ENCODE measurements at places on chromosomes 2 and 18. TPM values are rescaled to one million over a fixed set of nuclear protein-coding genes. Genes with fewer than 3 reads are reported as not detected.

DNA sequence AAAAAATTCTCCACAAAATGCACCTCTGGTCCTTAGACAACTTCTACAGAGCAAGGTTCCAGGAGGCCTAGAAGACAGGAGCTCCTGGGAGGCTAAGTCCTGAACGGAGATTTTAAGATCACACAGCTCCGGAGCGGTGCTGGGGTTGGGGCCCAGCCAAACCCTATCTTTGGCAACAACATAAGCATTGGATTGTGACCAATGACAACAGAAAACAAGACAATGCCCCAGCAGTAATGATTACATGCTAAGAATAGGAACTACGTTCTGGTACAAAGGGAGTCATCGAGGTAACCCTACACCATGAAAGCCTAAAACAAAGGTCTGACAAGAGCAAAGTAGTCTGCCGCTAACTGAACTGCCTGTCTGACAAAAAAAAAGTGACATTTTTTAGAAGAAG lies 171.2 kb downstream of the CMPK2 start:
- DNase-seq: no peak

DNA sequence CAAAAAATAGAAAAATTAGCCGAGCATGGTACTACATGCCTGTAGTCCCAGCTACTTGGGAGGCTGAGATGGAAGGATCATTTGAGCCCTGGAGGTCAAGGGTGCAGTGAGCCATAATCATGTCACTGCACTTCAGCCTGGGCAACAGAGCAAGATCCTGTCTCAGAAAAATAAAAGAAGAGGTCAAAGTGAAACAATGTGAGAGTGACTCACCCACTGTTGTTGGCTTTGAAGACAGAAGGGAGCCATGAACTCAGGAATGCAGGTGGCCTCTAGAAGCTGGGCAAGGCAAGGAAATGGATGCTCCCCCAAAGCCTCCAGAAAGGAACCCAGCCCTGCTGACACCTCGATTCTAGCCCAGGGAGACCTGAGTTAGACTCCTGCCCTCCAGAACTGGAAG lies 3.7 kb upstream of the TMEM214 start:
- DNase-seq: no peak

DNA sequence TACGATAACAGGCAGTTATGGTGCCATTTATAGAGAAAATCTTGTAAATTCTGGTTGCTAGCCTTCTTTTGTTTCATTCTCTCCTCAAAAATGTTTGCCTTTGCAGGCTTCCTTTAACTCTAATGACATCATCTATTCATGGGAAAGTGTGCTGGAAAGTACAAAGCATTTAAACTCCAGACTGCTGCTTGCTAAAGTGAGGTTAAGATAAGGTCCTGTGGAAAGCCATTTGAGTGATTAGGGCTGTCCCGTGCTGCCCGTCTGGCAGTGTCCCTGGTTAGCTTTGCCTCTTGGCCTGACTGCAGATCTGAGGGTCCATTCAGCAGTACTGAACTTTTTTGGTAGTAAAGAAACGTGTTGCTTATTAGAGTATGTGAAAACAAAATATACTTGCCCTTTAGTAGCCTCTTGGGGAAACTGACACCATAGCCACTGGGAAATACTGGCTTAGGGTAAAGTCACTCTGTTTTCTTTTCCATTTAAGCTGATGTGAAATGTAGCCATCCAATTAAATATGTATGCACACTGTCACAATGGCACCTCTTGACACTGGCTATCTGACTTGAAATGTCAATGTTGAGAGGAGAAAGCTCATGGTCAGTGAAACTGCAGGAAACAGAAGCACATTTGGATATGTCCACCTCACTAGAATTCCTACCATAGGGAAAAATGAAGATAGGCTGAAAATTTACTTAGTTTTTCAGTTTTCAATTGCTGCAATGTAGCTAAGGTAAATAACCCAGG lies 321.5 kb downstream of the SLC8A1 start:
- no peak for DNase-seq

DNA sequence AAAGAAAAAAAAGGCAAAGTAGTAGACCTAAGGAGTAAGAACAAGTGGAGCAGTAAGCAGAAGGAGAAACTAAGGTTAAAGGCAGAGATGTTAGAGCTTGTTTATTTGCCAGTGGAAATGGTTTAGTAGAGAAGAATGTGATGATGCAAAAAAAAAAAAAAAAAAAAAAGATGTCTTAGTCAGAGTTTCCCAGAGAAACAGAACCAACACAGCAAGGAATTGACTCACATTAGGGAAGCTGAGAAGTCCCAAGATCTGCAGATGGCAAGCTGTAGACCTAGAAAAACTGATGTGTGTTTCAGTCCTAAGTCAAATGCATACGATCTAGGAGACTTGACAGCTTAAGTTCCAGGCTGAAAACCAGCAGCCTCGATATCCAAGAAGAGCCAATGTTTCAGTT lies 1548.8 kb upstream of the LRRTM1 start:
- no peak for DNase-seq

DNA sequence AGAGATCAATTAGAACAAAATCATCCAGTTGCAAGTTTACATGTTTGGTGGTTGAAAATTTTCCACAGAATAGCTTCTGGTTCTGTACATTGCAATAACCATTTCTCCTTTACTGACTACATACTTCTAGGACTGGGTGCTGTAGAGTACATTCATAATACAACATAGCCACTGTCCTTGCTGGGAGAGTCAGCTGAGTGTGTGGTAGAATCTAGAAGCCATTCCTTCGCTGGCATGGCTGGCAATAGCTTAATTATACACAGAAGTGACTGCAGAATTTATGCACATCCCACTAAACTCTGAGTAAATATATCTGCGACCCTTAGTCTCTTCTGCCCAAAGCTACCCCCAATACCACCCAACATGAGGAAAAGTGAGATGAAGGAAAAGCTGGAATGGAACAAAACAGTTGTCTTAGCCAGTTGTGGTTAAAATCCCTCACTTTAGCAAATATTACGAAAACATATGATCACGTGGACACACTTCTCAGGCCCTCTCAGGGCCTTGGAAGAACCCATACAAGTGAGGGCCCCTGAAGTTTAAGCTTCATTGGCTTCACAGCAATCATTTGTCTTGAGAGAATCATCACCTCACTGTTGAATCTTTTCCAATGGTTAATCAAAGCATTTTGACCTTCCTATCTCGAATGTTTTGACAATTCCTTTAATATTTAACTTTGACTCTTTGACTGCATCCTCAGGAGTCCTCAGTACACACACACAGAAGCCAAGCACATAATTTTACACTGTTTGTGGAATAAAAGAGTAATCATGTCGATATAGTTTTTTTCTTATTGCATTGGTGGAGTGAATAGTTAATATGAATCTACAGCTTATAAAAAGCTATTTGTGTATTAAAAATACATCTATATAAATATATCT lies 225.1 kb downstream of the ZNF385B start:
- DNase-seq: no peak

The ICOS gene
- total RNA-seq: not detected

The TIMM21 gene
- total RNA-seq: 151 TPM

The DHRS9 gene
- 0.81 TPM for total RNA-seq

Measured in Right ventricle myocardium inferior (tissue), 1 donor.